ENCODE measurements at places on chromosomes 16 and 17.

GRCh38 chr16:55735120-55735781, 79.5 kb downstream of the SLC6A2 start:
- DNase-seq, result no peak

DNA sequence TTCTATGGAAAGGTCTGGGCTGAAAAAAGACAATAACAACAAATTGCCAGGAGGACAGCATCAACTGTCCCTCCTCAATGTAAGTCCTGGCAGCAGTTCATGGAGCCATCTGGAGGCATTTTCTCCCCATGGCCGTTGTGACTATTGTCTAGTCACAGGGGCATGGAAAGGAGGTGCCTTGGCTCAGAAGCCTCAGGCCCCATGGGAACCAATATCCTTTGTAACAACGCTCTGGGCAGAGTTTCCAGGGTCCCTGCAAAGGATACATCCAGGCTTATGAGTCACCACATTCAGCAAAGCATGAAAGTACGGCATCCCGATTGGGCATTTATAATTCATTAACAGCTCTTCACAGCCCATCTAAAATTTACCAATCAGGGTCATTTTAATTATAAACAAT, 85.2 kb downstream of the GLG1 start:
- peak; percentile 44 for DNase-seq

DNA sequence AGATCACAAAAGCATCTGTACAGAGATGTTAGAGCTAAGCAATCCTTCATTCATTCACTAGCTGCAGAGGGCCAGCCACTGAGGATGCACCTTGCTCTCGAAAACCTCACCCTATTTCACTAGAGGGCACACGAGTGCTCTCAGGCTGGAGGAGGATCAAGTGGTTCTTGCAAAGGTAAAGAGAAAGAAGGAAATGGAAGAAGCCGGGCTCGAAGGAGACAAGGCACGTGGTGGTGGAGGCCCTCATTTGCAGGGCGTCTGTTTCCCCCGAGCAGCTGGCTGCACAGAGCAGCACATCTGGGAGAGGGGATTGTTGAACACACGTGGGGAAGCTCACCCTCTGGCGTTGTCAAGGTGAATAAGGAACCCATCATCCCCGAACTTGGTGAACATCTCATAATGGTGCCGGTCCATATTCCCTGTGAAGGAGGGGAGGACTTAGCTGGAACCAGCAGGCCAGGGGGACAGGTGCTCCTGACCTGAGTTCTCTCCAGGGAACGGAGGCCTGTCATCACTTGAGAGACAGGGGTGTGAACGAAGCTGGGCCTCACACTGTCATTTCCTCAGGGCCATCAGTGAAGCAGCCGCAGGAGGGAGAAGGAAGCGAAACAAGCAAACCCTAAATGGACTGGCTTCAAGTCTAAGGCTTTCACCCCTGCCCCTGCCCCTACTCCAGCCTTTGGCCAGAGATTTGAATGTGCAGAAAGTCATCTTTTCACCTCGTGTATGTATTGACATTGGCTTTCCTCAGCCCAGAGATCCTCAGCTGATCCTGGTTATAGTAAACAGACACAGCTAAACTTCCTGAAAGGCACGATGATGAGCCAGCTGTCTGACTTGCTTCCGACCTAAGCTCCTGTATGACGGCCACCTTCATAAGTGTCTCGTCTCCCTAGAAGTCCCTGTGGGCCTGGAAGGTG, 27.6 kb downstream of the PRKAR1A start:
- DNase-seq, result no peak

DNA sequence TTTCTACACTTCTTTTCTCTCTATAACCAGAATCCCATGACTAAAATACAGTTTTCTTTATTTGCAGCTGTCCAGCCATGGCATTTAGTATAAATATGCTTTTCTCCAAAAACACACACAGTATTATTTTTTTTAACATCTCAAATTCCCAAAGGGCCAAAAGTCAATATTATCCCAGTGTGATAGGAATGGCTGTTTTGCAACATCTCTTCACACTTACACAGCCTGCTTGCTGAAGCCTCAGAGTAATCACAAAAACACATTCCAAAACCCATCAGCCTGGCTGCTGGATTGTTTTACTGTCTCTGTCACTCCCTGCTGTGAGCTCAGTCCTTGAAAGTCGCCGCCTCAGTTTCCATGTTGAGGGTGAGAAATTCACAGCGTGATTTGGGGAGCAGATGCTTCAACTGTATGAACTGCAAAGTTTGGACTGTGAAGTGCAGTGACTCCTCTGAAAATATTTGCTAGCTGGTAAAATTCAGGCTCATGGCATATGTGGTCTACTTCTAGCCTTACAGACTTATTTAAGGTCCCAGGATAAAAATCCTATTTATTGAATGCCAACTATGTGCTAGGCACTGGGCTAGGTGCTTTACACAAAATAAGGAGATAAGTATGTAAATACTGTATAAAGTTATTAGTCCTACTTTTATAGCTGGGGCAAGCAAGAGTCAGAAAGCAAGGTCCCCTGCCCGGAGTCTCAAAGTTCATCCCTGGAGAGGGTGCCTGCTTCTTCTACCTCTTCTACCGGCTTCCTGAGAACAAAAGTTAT, 116.5 kb downstream of the SOCS1 start:
- no peak for DNase-seq

DNA sequence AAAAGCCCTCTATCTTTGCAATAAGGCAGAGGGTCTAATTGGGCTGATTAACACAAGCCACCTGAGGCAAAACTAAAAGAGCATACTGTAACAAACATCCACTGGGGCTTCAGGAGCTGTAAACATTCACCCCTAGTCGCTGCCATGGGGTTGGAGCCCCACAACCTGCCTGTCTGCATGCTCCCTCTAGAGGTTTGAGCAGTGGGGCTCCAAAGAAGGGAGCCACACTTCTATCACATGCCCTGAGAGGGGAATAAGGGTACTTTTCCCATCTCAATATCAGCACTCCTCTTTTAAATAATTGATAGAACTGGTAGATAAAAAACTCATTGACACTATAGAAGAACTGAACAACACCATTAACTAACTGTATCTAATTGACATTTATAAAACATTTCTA, 130.1 kb upstream of the COX10 start:
- no peak for DNase-seq

DNA sequence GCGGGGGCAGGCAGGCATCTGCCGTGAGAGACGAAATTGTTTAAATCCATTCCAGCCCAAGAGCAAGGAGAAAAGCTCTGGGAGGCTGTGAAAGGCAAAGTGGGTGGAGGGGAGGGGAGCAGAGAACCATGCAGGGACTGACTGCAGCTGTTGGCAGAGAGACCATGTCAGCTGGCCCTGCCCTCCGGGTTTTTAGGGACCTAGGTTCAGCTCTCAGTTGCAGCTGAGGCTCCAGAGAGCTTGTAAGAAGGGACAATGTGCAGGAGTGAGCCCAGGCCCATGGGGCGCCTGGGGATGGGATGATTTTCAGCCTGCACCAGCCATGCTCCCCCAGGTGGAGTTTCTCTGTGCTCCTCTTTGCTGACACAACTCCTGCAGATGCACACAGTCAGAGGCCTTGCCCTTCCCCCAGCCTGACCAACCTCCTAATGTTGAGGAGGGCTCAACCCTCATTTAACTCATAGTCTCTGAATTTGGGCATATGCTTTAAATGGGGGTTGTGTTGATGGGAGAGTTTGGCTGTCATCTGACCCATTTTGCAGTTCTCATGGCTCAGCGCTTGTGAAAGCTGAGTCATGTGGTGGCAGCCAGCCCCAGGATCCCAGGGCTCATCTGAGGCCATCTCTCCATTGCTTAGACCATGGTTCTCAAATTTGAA, 70.9 kb downstream of the PLXDC1 start:
- DNase-seq, result no peak

- peak; percentile 18 for DNase-seq
Observed at GRCh38 chr17:36592316-36592715, 637 bp downstream of the DHRS11 start.

DNA sequence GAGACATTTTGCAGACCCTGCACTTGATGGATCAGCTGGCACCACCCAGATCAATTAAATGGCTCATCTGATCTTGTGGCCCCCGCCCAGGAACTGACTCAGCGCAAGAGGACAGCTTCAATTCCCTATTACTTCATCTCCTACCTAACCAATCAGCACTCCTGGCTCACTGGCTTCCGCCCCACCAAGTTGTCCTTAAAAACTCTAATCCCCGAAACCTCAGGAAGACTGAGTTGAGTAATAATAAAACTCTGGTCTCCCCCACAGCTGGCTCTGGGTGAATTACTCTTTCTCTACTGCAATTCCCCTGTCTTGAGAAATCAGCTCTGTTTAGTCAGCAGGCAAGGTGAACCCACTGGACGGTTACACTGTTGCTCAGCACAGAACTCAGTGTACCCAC, 23.6 kb downstream of the SPPL2C start:
- DNase-seq, result no peak

- no peak for DNase-seq
Observed at GRCh38 chr16:88906020-88906419, 39.6 kb upstream of the PABPN1L start.

- DNase-seq, result no peak
Observed at GRCh38 chr16:1311738-1312466, 2.5 kb downstream of the UBE2I start.

DNA sequence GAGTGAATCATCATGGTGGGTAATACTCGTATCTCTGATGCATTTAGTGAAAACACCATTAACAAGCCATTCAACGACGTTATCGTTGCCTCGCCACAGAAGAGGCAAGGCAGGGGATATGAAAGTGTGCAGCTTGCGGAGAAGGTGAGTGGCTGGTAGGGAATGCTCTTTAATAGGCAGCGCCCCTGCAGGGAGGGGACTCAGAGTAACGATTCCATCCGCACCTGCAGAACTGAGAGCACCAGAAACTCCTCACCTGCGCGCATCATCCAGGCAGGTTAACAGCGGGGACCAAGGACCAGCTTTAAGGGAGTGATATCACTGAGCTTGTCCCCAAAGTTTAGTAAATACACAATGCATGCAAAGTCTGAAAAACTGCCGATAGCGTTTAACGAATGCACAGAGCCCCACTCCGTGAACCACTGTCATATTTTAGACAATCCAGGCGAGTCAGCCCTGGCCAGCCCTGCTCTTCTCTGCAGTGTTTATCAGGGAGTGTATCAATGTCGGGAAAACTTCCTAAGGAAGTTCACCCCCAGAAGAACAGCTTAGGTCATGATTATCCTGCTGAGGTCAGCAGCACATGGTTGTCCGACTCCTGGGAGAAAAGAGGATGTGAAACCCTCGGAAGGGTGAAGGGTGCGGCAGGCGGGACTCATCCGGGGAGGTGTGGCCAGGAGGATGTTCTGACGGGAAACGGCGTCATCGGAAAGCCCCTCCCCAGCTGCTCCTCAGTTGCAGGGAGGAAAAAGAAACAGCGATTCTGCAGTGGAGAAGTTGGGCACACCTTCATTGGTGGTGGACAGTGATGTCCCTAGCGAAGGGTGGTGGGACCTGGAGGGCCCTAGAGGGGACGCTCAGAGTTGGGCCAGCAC, 68.5 kb upstream of the DNAH17 start:
- no peak for DNase-seq

GRCh38 chr16:54510685-54511221, 224.2 kb upstream of the IRX3 start:
- no peak for DNase-seq

DNA sequence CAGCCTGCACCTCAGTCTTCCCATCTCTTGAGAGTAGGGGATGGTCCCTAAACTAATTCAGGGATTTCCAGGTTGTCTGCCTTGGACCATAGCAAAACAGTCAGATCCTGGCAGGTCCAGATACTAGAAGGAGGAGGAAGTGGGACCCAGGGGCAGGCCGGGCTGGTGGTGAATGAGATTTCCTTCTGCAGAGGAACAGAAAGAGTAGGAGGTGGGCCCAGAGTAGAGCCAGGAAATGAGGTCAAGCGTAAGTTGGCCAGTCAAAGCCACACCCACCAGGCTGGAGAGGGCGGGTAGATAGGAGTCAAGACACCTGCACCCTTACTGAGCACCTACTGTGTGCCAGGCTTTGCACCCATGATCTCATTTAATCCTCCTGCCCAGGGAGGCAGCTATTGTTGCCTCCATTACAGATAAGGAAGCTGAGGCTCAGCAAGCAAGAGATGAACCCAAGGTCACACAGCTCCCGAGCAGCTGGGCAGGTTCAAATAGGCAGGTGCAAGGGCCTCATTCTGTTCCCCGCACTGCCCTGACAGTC, 2.6 kb downstream of the CDH5 start:
- DNase-seq, result no peak

GRCh38 chr17:68972119-68972704, 17.0 kb upstream of the ABCA8 start:
- DNase-seq, result no peak

DNA sequence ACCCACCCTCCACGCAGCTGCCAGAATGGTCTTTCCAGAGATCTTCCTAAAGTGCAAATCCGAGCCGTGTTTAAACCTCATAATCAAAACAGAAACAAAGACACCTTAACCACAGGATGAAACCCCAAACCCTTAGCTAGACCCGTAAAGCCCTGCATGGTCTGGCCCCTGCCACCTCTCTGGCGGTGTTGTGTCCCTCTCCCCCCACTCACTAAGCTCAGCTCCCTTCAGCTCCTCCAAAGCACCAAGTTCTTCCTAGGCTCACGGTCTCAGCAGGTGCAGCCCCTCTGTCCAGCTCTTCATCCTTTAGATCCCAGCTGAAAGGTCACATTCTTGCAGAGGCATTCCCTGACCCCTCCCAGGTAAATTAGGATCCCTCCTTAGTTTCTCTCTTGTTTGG, 4.4 kb upstream of the NXPH3 start:
- DNase-seq, result no peak

- DNase-seq, result no peak
Observed at GRCh38 chr17:37676115-37676925, 33.1 kb upstream of the DDX52 start.

DNA sequence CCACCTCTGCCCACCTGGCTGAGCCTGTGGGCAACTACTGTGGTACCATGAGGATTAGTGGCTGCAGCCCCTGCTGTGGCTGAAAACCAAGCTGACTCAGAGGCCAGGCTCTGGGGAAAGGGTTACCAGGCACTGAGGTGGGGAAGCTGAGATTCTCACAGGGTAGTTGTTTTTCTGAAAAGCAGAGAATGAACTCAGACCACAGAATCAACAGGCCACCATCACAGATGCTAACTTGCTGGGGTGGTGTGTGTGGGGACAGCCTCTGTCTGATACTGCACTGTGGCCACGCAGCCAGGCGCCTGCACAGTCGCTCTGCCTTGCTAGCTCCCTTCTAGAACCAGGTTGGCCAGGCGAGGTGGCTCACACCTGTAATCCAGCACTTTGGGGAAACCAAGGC, 28.8 kb downstream of the NPLOC4 start:
- no peak for DNase-seq

DNA sequence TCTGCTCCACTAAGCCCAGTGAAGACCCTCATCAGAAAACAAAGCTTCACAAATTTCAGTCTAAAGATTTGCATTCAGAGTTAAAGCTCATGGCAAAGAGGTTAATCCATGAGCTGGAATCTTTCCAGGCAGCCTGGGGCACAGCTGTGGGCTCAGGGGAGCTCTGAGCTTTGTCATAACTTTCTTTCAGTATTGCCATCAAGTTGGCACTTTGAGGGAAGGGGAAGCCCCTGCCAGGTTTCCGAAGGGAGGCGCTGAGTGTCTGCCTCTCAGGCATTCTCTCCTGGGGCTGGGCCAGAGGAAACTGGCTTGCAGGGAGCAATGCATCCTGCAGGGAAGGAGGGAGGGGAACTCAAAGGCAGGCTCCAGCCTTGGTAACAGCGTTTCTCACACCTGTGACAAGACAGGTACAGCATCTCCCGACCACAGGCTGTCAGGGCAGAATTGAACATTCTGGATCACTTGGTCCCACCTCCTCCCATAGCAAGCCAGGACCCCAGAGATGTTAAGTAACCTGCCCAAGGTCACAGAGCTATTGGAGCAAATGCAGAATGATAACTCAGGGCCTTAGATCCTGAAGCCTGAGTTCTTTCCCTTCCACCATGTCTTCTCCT, 3.9 kb downstream of the LPO start:
- DNase-seq, result no peak

Measured in anterior cingulate cortex (tissue), 58 donors.